ENCODE measurements at places on chromosomes 7 and 10. TPM values are rescaled to one million over a fixed set of nuclear protein-coding genes. Genes with fewer than 3 reads are reported as not detected.

The MSMB gene
- total RNA-seq, result not detected

The EEPD1 gene
- 10.1 TPM for total RNA-seq

The ZNF117 gene
- total RNA-seq, result 12.8 TPM

The PDZD7 gene
- total RNA-seq, result 1.3 TPM

The JAKMIP3 gene
- not detected for total RNA-seq

The ZCWPW1 gene
- 6.1 TPM for total RNA-seq

The OR2A42 gene
- 4.1 TPM for total RNA-seq

DNA sequence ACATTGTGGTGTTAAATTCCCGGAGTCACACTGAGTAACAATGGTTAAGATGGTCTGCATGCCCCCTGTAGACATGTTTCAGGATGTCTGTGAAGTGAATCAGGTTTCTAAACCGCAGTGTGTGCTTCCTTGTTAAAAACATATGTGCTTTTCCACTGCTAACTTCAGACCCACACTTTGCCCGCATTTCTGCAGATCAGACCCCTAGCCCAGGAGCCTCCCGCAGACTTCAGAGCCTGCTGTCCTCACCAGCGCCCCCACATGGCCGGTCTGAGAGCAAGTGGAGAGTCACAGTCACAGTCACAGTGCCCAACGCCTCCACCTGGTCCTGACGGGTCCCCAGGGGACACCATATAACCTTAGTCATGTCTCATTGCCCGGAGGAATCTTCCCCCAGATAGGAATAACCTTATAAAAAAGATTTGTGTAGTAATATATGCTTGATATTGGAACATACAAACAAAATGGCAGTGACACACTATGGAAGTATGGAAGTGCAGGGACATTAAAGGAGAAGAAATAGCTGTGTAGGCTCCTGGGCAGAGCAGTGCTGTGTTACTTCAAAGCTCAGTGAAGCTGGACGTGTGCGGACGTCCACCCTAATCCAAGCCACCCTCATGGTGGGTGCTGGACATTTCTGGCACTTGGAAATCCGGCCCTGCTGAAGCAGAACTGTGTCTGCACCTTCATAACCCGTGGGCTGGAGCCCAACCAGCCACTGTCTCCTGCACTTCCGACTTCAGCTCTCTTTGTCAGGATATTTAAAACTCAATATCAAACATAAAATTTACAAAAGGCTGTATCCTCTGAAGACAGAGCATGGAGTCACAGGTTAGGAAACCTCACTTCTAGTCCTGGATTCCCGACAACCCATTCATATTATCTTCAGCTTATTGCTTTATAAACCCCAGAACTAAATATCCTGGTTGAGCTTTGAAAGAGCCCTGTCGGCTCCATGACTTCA lies 29.0 kb downstream of the GSTO2 start:
- DNase-seq, result no peak

DNA sequence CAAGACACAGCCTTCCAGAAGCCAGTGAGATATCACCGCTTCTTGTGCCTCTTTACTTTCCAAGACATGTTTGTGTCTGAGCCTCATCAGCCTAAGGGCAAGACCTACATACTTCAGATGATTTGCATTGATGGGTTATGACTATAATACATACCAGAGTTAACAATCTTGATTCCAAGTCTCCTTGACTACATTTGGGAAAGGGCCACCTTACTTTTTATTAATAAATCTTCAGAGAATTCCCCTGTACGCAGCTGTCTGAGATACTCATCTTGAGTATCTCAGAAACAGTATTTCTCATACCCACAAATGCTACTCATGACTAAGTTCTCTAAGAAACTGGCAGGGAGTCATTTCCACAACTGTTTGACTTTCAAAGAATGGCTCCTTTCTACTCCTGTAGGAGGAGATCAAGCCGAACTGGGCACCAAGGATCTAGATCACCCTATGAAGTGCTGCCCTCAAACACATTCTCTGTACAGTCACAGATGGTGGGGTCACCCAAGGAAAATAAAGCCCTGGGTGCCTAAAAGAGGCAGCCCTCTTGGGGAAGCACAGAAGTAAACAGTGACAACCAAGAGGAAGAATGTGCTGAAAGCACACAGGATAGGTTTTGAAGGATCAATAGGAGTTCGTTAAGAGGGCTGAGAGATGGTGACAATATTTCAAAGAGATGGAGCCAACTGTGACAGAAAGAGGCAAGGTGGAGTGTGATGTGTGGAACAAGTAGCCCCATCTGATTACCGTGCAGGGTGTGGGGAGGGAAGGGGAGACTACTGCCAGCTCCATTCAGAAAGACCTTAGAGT lies 138.9 kb downstream of the JAZF1 start:
- no peak for DNase-seq

DNA sequence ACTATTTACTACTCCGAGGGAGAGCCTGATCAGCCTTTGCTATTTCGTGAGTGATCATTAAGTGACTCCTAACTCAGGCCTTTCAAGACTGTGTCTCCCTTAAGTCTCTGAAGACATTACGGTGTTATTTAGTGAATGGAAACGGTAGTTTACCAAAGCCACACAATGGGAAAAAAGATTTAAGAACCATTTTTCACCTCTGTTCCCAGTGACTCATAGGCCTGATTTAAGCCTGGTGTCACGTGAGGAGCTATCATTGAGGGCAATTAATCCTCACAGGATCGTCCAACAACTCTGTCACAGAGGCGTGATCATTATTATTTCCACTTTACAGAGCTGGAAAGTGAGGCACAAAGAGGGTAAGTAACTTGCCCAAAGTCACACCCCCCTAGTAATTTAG lies 20.3 kb downstream of the C10orf90 start:
- DNase-seq, result no peak

DNA sequence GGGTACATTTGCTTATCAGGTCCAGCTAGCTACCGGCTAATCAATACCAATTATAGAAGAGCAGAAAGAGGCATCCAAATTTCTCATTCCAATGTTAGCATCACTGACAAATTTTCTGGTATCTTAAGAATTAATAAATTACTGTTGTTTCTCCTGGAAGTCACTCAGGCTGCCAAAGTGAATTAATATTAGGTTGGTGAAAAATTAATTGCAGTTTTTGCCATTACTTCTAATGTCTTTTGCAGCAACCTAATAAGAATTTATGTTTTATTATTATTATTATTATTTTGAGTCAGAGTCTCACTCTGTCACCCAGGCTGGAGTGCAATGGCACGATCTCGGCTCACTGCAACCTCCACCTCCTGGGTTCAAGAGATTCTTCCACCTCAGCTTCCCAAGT lies 979.9 kb downstream of the TYW1 start:
- DNase-seq, result no peak

GRCh38 chr7:99788554-99788953 lies 4.6 kb upstream of the CYP3A4 start:
- DNase-seq, result no peak

- DNase-seq, result no peak
These were observed 19.3 kb downstream of the OR2F1 start for GRCh38 chr7:143973870-143974416.

- no peak for DNase-seq
These were observed 99.6 kb upstream of the SEMA3D start for GRCh38 chr7:85286446-85286845.

- no peak for DNase-seq
These were observed 83.6 kb downstream of the LRRN3 start for GRCh38 chr7:111174510-111174909.

- DNase-seq, result no peak
These were observed 289.1 kb downstream of the FGFR2 start for GRCh38 chr10:121309164-121309563.

- DNase-seq, result no peak
These were observed 8.0 kb upstream of the FAM171A1 start for GRCh38 chr10:15379078-15379477.

DNA sequence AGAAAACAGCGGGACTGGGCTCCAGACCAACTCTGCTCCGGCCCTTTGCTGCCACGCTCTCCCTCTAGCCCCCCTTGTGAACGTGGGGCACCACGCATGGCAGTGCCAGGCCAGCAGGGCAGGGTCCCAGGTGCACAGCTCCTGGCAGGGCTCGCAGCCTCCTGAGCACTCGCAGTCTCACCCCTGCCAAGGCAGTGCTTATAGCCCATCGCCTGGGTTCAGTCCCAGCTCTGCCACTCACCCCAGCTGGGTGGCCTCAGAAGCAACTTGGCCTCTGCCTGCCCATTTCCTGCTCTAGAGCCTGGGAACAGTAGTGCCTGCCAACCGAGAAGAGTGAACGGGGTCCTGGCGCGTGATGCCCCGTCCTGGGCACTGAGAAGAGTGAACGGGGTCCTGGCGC lies 36.3 kb downstream of the CFAP46 start:
- no peak for DNase-seq

DNA sequence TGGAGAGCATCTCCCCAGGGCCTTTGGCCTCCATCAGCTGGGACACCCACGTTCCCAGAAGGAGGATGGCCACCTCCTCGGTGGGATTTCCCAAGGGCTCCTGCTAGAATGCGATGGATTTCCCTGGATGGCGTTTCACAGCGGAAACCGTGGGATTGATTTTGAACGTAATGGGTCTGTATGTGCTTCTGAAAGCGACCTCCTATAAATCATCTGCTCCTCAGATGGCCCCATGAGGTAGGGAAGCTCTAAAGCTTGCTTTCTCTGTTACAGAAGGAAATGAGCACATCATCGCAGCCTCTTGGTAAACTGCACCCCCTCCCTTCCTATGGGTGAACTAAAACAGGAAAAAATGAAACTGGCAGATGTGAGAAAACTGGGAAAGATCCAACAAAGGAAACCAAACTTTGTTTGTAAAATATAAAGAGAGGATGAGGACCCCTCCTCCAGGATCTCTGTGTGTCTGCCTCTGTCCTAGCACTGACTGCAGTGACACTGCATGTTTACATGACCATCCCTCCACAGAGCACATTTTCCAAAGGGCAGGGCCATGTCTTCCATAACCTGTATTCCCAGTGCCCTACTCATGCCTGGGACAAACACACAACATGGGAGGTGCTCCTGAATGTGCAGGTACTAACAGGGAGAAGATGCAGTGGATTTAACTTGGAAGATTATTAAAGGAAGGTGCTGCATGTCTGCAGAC lies 57.6 kb downstream of the LYZL1 start:
- DNase-seq, result no peak

DNA sequence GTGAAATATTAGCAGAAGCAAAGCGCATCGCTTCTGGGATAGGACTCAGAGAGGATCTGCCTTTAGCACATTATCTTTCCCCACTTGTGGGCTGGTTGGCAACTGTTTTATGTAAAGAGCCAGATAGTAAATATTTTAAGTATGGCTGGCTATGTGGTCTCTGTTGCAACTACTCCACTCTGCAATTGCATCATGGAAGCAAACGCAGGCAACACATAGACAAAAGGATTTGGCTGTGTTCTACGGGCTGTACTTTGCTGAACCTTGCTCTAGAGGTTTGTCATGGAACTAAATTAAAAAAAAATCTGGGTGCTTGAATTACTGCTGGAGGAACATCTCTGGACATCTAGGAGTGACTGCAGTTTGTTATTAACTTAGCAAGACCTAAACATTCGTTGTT lies 307.8 kb upstream of the TPK1 start:
- DNase-seq, result no peak

DNA sequence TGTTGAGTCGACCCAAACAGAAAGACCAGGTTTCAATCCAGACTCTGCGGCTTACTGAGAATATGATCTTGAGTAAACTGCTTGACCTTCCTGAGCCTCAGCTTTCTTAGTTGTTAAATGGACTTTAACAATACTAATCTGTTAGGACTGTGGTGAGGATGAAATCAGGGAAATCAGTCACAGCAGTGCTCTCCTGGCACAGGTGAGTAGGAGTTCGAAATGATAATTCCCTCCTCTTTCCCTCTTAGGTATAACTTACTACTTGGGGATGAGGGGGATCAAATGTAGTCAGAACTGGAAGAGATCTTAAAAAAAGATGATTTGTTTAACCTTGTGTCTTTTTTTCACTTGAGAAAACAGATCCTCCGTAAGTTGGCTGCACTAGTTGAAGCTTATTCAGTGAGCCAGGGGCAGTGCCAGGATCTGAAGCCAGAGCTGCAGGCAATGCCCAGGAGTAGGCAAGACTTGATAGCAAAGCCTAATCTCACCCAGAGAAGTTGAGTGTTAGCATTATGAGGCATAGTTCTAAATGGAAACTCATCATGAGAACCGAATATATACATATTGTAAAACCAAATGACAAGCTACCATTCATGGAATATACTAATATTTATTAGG lies 1.8 kb upstream of the MAGI2 start:
- DNase-seq, result no peak

DNA sequence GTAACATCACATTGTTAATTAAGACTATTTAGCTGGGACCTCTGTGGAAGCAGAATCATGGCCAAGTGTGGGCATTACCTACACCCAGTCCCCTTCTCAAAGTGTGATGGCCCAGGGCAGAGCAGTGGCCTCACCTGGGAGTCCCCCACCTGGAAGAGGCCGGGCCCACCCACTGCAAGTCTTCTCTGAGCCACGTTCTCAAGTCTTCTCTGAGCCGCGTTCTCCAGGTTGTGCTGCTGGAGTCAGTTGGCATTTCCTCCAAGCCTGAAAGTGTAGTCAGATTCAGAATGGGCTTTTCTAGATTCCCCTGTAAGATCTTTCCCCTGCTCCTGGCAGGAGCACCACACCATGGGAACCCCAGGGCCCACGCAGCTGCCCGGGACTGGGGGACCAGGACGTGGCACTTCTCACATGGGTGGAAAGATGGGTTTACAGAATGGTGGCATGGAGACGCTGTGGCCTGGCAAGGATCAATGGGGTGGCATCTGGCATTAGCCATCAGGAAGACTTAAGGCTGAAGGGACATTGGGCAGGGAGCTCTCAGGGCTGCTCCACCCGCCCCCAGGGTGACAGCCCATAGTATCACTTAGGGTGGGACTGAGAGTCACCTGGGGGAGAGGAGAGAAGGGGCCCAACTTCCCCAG lies 68.0 kb downstream of the MKI67 start:
- no peak for DNase-seq

GRCh38 chr10:17076626-17077345 lies 52.8 kb downstream of the CUBN start:
- DNase-seq, result no peak

- DNase-seq, result no peak
These were observed 113.3 kb downstream of the FANK1 start for GRCh38 chr10:126009650-126010049.

DNA sequence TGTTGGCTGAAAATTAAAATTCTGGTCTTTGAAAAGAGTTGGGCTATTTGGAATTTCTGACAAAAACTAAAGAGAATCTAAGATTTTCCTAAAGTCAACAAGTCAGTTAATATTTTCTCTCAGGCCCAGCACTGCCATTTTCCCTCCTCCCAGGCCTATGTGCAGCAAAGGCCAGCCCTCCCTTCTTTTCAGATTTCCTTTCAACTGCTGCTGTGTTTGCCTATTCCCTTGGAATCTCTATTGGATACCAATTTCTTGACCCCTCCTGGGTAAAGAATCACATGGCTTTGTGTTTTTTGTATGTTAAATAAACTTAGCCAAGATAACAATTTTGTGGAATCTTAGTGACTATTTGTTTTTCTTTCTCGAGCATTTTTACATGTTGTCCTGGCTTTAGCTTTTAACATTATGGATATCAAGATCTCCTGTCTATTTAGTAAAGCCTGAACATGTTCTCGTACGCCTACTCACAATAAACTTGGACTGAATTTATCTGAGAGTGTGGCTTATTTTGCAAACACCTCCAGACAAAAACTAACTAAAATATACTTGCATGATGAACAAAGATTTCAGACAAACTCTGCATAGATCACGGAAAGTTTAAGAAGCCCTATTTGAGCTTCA lies 19.9 kb downstream of the MACC1 start:
- DNase-seq, result no peak

Measured in uterus (tissue), 4 donors.